D721Med (cell line): ENCODE measurements at places on chromosomes 5 and 9.

DNA sequence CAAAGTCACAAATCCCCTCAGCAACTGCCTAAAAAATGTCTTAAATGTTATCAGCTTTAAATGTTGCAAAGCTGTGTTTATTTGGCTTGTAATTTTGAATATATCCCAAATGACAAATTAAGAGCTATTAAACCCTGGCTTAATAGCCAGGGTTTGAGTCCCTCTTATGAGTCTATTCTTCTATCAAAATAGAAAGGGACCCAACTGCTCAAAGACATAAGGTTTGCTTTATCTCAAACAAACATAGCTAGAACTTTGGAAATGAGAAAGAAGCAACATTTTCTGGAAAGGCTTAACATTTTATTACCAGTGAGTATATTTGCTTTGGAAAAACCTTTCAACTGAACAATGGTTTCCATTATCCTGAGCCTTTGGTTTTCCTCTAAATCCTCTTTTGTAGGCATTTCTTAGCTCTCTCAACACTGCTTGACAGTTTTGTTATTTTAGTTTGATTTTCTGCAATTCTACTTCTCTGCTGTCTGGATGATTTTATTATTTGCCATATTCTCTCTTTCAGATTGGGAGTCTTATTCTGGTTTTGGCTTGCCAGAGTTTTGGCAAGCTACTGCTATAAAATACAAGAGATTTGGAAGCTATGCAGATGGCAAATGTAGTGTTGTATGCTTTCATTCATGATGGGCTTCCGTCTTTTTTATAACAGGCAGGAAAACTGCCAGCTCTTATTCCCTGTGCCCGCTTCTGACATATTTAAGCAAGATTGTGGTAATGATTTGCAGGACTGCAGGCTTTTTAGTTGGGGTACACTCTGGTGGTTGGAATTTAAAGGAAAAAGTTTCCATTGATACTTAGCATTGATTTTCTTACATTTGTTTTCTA is 734.9 kb downstream of the DTWD2 start:
- no peak for DNase-seq

- no peak for DNase-seq
Measured at GRCh38 chr9:99187311-99187710, 34.4 kb downstream of the ALG2 start.

DNA sequence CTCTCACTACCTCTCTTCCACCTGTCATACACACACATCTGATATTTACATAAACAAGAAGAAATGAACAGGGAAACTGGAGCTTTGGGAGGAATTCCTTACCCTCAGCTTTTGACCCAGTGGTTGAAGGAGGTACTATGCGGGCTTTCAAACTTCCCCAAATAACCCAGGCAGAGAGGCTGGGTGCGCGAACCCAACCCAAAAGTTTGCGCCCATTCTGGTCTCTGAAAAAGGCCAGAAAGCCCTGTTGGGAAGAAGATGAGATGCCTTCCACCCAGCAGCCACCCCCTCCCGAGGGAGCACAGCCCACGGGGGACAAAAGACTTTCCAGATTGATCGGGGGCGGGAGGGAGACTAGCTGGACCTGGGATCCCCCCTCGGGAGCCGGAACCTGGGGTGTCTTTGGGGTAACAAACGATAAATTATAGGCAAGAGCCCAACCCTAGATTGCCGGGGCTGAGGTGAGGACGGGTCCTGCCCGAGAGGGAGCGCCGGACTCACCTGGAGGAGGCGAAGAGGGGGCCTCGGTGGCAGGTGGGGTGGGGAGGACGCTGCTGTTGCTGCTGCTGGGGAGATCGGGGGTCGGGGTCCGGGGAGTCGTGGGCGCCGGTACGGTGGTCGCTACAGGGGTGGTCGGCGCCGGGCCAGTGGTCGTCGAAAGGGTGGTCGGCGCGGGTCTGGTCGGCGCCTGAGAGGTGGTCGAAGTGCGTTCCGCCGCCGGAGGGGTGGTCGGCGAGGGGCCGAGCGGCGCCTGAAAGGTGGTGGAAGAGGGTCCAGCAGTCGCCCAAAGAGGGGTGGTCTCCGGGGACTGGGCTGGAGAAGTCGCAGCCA is 798 bp downstream of the MEGF9 start:
- DNase-seq: no peak

DNA sequence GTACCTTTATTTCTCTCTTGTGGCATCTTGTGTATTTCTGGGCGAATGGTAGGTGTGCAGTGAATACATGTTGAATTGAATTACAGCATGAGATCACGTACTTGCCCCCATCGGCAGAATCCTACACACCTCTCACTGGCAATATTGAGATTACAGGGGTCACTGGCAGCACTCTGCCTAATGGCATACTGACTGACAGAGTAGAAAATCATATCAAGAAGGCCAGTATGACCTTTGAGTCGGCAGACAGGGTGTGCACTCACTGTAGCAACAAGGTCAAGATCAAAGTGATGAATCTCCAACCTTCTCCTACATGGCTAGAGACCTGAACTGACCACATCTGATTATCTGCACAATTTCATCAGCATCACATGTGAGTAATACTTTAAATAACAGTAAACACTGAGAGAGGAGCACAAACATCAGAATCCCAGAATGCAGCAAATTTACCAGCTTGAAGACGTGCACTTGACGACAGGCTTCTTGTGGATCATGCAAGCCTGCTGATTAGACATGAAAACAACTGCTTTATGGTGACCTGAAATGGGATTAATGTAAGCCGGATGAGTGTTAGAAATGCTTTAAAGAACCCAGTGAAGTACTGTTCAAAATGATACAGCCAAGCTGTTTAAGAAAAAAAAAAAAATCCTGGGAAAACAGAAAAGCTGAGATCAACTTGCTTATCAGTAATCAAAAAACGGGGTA is 267.1 kb upstream of the EFNA5 start:
- DNase-seq: no peak

- DNase-seq: no peak
Measured at GRCh38 chr5:8070138-8070537, 201.2 kb downstream of the MTRR start.

DNA sequence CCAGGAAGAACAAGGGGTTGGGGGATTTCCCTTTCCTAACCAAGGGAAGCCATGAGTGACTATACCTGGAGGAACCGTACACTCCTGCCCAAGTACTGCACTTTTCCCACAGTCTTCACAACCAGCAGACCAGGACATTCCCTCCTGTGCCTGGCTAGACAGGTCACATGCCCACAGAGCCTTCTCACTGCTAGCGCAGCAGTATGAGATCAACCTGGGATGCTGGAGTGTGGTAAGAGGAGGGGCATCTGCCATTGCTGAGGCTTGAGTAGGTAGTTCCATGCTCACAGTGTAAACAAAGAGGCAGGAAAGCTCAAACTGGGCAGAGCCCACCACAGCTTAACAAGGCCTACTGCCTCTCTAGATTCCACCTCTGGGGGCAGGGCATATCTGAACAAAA is 35.9 kb downstream of the SAXO1 start:
- DNase-seq: no peak

- no peak for DNase-seq
Measured at GRCh38 chr5:173775261-173776197, 112.6 kb upstream of the CPEB4 start.

DNA sequence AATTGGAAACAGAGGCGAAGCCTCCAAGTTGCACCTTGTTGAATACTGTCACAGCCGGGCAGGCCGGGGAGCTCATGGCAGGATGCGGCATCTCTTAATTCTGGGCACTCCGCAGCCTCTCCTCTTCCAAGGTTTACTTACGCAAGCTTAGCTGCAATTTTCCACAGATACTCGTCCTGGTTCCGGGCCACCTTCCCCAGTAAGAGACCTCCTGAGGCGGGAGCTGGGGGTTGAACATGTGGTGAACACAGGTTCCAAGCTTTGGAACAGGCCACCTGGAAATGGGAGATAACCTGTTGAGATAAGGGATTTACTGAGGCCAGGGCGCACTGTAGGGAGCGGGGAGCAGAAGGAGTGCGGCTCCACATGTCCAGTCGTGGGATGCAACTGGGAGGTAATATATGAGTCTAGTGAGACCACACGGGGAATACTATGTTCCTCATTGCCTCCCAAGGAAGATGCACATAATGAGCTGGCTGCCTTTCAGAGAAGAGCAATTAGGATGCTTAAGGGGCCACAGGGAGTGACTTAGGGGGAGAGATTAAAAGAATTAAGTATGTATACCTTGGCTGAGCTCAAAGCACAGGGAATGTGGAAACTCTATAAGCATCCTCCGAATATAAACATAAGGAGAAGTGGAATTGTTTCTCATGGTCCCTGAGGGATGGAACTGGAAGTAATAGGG is 335.2 kb downstream of the CWC27 start:
- no peak for DNase-seq

DNA sequence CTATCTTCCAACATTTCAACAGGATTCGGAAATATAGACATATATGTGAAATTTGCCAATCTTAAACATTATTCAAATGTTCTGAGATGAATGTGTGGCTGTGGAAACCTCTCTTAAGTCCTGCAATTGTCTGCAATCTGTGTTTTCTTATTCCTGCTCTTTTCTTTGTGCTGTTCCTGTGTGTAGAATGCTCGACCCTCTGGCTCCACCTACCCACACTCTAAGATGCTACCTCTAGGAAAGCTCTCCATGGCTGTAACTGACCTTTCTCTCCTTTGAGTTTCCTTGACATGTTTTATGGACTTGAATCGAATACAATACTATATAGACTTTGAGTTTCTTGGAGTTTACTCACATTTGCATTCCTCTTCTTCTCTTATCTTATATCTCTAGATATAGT is 120.6 kb upstream of the ASTN2 start:
- no peak for DNase-seq

- DNase-seq: no peak
Measured at GRCh38 chr5:148992265-148992664, 70.6 kb downstream of the SH3TC2 start.

DNA sequence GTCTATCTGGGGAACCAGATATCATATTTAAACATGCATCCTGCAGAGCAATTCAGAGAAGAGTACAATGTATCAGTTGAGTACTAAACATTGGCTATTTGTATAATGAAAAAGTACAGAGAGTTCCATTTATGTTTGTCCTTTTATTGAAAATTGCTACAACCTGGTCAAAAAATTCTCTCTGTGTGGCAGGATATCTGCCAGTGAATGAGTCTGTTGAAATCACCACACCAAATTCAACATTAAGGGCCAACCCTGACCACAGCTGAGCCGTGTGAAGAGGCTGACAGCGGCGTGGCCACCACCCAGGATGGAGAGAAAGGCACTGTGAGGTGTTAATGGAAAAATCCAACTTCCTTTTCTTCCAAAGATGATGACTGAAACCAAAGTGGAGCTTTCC is 422.7 kb upstream of the PIK3R1 start:
- no peak for DNase-seq

GRCh38 chr9:38178237-38178636 is 109.2 kb upstream of the SHB start:
- no peak for DNase-seq

- DNase-seq: no peak
Measured at GRCh38 chr9:37920471-37921167, 16.7 kb upstream of the SLC25A51 start.

DNA sequence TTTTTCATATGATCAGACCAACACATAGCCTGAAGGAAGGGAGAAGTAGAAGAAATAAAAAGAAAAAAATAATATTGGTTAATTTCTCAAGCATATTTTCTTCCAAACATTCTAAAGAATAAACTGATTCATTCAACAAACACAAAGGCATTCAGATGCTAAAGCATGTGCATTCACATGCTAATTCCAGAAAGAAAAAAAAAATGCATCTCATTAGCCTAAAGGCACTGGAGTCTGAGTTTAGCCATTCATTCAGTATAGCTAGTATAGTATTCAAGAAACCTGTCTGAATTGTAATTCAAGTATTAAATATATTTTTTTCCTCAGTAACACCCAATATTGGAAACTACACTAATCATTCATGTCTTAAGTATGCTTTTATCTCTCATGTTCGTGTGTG is 61.0 kb upstream of the FER start:
- DNase-seq: no peak

DNA sequence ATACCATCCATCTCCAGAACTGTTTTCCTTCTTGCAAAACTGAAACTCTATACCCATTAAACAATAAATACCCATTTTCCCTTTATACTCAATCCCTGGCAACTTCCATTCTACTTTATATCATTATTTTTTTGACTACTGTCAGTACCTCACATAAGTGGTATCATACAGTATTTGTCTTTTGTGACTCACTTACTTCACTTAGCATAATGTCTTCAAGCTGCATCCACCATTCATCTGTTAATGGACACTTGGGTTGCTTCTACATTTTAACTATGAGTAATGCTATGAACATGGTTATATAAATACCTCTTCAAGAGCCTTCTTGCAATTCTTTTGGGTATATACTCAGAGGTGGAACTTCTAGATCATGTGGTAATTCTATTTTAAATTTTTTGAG is 11.6 kb upstream of the TYRP1 start:
- DNase-seq: no peak

DNA sequence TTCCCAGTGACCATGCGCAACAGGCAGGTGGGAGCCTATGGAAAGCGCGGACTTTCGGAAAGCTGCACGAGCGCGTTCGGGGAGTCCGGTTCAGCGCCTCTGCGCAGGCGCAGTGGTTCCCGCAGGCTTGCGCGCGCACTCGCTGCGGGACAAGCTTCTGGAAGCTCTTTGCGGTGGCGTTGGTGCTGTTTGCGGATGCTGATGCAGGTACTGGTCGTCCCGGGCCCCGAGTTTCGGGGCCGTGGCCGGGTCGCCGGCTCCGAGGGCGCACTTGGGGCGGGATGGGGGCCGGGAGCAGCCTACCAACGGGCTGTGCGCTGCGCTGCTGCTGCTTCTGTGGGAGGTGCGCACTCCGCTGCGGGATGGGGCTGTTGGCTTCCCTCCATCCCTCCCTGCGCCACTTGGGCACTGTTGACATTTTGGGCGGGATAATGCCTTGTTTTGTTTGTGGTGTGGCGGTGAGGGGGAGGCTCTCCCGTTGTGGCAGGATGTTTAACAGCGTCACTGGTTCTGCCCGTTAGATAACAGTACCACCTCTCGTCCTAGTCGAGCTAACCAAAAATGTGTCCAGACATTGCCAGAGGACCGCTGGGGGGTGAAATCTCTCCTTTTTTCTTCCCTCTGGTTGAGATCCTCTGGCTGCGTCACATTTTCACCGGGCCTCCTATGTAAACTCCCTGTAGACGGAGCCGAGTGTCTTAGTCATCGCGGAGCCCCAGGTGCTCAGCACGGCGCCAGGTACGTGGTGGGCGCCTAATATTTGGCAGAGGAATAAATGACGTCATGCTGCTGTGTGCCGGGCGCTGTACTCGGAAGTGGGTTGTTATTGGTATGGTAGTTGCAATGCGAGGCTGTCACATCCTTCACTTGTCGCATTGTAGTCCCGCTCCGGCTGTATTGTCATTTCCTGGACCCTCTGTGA is at the start of gene ZNF483:
Gene ZNF483, plus strand, starts transcription at position 124 of the 922 bp plus-strand sequence. CDS start 2,217 bp downstream, outside the sequence.
- no peak for DNase-seq

DNA sequence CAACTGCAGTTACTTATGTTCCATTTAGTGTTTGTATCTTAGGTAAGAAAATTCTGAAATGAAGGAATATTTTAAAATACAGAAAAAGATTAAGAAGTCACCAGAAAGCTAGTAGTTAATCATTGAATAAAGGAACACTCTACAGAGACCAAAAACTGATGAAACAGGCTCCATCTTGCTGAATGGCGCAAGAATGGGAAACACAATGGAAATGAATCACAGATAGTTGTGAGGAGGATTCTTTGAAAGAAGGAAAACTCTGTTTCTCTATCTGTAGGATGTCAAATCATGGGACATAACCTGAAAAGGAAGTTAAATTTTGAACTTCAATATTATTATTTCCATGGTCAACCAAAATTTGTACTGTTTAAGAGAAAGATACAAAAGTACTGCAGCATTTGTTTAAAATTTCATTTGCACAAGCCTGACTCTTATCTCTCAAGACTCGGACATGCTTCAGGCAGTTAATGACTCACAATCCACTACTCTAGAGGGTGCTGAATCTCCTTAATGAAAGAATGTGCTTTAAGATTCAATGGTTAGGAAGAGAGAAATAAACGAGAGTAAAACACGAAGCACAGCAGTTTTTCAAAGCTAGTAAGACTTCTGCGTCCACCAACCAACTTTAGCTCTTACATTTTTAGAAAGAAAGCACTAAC is 1064.4 kb upstream of the DMAC1 start:
- no peak for DNase-seq
